ENCODE measurements at places on chromosomes 4 and X. TPM values are rescaled to one million over a fixed set of nuclear protein-coding genes. Genes with fewer than 3 reads are reported as not detected.

The ITIH6 gene
- 2.3 TPM for total RNA-seq

The SSX2B gene
- not detected for total RNA-seq

DNA sequence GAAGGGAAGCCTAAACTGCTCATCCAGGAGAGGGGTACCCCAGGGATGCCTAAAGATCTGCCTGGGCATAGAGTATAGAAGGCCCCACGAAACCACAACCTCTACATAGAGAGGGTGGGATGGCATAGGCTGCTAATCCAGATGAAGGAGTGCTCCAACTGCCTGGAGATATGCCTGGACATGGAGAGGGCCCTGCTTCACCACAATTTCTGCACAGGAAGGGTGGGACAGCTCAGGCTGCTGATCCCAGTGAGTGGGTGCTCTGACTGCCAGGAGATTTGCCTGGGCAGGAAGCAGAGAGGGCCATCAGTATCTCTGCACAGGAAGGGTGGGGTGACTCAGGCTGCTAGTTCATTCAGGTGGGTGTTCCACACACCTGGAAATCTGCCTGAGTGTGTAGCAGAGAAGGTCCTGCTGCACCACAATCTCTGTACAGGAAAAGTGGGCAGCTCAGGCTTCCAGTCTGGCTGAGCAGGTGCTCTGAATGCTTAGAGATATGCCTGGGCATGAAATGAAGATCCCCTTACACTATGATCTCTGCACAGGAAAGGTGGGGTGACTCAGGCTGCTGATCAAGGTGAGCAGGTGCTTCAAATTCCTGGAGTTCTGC is 61.1 kb downstream of the ZNF518B start:
- no peaks in the 10 kb centered on the region for H3K27me3 ChIP-seq
- no peak overlapping the region for H3K4me3 ChIP-seq
- no peak for DNase-seq
- no peaks in the 10 kb centered on the region for H3K4me1 ChIP-seq

DNA sequence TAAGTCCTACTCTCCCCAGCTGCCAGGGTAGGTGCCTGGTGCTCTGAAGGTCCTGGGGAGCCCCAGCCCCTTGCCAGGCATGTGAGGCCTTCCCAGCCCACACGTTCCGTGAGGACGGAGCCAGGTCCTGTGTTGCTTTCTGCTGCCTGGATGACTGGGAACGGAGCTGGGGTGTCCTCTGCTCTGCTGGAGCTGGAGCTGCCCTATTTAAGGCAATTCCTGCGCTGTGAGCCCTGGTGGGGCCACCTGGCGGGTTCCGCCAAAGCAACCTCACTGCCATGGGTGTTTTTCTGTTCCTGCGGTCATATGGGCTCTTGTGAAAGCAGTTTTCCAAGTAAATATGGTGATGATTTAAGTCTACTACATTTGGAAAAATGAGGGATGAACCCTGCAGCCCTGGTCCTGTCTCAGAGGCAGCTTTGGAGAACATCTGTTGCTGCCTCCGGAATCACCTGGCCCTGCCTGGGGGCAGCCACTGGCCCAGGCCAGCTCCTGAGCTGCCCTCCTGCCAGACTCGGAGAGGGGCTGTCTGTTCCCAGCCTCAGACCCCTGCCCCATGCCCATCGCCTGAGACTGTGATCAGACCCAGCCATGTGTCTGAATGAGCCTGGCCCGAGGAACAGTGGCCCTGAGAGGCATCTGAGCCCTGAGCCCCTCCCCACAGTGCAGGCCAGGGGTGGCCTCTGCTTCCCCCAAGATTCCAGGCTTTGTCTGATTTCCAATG is 33.2 kb downstream of the FGFRL1 start:
- no peak for DNase-seq
- peaks cover 8% of the 10 kb centered on the region for H3K4me1 ChIP-seq
- H3K36me3 ChIP-seq: no peaks in the 10 kb centered on the region
- peak overlapping the region; percentile 70 for H3K27ac ChIP-seq

GRCh38 chrX:155048977-155049619 is 21.8 kb downstream of the CMC4 start:
- no peak for DNase-seq
- no peaks in the 10 kb centered on the region for H3K4me1 ChIP-seq
- H3K36me3 ChIP-seq: no peaks in the 10 kb centered on the region
- no peaks in the 10 kb centered on the region for H3K27me3 ChIP-seq
- H3K27ac ChIP-seq: no peak overlapping the region

- no peaks in the 10 kb centered on the region for H3K4me1 ChIP-seq
- H3K4me3 ChIP-seq: no peak overlapping the region
- H3K36me3 ChIP-seq: no peaks in the 10 kb centered on the region
- H3K27me3 ChIP-seq: no peaks in the 10 kb centered on the region
- no peak for DNase-seq
Measured at GRCh38 chr4:66893807-66894206, 651.5 kb downstream of the CENPC start.

DNA sequence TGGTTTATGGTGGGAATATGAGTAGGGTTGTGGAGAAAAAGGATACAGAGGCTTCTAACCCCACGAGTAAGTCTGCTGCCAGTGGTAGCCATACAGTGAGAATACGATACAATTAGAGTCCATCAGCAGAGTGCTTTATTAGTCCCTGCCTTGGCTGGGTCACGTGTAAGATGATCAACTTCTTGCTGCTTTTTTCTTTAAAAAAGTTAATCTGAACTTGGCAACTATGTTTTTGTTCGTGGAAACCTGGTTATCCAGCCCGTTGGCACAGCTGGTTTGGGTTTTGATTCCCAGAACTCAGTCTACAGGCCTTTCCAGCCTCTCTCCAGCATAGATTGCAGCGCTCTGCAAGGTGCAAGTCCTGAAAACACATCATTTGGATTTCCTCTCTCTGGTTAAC is 53.1 kb upstream of the LSM6 start:
- no peak for DNase-seq
- H3K4me3 ChIP-seq: no peak overlapping the region
- no peaks in the 10 kb centered on the region for H3K36me3 ChIP-seq
- H3K4me1 ChIP-seq: no peaks in the 10 kb centered on the region

DNA sequence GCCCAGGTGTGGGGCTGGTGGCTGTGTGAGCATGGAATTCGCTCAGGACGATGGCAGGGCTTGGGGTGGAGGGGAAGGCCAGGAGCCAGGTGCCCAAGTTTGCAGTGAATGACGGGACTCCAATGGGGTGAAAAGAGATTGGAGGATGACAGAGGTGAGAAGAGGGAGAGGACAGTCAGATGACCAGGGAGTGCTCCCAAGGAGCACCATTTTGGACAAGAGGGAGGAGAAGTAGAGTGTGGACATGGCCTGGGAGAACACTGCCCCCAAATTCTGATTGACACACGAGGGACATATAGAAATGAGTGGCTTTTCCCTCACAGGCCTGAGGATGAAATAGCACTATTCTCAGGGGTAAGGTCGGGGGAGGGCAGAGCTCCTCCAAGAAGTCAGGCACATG is 6.7 kb downstream of the MRFAP1 start:
- H3K4me3 ChIP-seq: no peak overlapping the region
- no peaks in the 10 kb centered on the region for H3K27me3 ChIP-seq
- no peak overlapping the region for H3K27ac ChIP-seq
- peaks cover under 1% of the 10 kb centered on the region for H3K4me1 ChIP-seq

DNA sequence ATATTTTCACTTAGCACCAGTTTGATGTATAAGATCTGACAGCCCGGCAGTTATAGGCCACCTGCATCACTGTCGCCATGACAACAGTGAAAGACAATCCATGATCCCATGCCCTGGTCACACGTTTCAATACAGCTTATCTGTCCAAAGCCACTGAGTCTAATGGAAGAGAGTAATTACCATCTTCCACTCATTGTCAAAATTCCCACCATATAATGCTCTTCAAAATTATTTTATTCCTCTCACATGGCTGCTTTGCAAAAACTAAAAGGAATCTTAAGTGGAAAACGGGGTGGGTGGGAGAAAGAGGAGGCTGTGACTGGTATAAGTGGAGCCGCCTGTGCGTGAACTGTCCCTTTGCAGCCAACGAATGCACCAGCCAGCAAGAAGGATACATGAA is 44.2 kb downstream of the MAML3 start:
- H3K4me3 ChIP-seq: no peak overlapping the region
- no peak overlapping the region for H3K27ac ChIP-seq
- H3K27me3 ChIP-seq: no peaks in the 10 kb centered on the region
- H3K36me3 ChIP-seq: no peaks in the 10 kb centered on the region
- no peaks in the 10 kb centered on the region for H3K4me1 ChIP-seq
- no peak for DNase-seq

DNA sequence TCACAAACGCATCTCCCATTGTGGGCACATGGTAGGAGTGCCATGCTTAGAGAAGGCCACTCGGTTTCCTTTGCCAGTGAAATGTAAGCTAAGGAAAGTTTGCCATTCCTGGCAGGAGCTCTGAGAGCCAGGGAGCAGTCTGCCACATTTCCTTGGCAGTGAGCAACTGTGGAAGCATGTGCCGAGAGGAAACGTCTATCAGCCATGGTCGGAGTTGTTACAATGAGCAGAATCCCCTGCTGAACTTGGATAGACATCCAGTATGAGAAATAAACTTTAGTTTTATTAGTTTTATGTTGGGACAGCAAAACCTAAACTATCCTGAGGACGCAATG is 51.1 kb downstream of the ENOPH1 start:
- no peaks in the 10 kb centered on the region for H3K4me1 ChIP-seq
- no peaks in the 10 kb centered on the region for H3K27me3 ChIP-seq
- DNase-seq: no peak
- no peaks in the 10 kb centered on the region for H3K36me3 ChIP-seq
- H3K4me3 ChIP-seq: no peak overlapping the region

GRCh38 chr4:25890571-25891485 is 23.2 kb upstream of the SMIM20 start:
- H3K4me3 ChIP-seq: no peak overlapping the region
- no peaks in the 10 kb centered on the region for H3K4me1 ChIP-seq
- H3K36me3 ChIP-seq: no peaks in the 10 kb centered on the region
- no peak overlapping the region for H3K27ac ChIP-seq
- DNase-seq: no peak

- H3K27me3 ChIP-seq: no peaks in the 10 kb centered on the region
- no peaks in the 10 kb centered on the region for H3K36me3 ChIP-seq
- DNase-seq: no peak
- H3K4me1 ChIP-seq: no peaks in the 10 kb centered on the region
- H3K4me3 ChIP-seq: no peak overlapping the region
Measured at GRCh38 chr4:55358668-55359067, 12.6 kb downstream of the SRD5A3 start.

DNA sequence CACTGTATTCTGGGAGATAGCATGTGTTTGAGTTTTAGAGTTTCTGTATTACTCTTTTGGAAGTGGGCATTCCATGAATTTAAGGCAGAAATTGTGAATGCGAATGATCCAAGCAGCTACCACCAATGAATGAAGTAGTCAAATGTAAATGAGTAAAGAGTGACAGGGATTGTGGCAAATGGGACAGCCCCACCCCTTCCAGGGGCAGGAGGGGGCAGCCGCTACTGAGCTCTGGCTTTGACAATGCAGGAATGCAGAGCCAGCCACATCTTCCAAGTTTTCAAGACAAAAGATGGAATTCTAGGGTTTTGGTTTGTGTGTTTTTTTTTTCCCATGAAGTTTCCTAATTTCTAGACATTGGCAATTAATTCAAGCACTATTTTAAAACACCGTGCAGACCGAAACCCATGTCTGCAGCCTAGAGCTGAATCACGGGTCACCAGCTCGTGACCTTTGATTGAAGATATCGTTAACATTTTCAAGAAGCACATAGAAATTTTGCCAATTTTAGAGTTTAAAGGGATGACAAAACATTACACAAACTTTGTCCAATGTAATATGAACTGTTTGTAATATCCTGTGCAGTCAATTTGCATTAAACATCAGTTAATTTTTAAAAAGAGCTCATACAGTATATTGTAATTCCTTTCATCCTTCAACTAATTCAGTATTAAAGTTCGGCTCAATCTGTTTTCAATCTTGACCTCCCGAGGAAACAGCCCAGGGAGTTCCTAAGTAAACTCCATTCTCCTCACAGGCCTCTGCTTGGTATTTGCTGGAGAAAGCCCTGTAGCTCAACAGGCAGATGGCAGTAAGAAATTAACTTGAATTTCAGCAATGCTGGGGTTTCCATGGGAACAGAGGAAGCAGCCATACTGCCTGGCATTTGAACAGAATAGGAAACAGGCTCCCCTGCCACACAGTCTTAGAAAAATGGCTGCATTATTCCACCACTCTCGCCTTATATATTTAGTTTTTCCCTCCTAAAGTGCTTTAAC is 83.4 kb downstream of the UCHL1 start:
- no peaks in the 10 kb centered on the region for H3K4me1 ChIP-seq
- no peaks in the 10 kb centered on the region for H3K27me3 ChIP-seq
- H3K4me3 ChIP-seq: no peak overlapping the region
- H3K27ac ChIP-seq: no peak overlapping the region
- no peaks in the 10 kb centered on the region for H3K36me3 ChIP-seq
- DNase-seq: no peak

- peaks cover 11% of the 10 kb centered on the region for H3K27me3 ChIP-seq
- H3K4me3 ChIP-seq: no peak overlapping the region
- no peaks in the 10 kb centered on the region for H3K4me1 ChIP-seq
- H3K27ac ChIP-seq: no peak overlapping the region
- DNase-seq: no peak
Measured at GRCh38 chrX:9671998-9672397, 93.6 kb downstream of the GPR143 start.

- no peak overlapping the region for H3K4me3 ChIP-seq
- no peaks in the 10 kb centered on the region for H3K4me1 ChIP-seq
- H3K27ac ChIP-seq: peak overlapping the region; percentile 34
- H3K27me3 ChIP-seq: peaks cover 52% of the 10 kb centered on the region
Measured at GRCh38 chrX:39613997-39614679, 483.6 kb downstream of the BCOR start.

- H3K4me1 ChIP-seq: no peaks in the 10 kb centered on the region
- DNase-seq: no peak
- no peaks in the 10 kb centered on the region for H3K27me3 ChIP-seq
- H3K36me3 ChIP-seq: no peaks in the 10 kb centered on the region
- H3K27ac ChIP-seq: no peak overlapping the region
- no peak overlapping the region for H3K4me3 ChIP-seq
Measured at GRCh38 chr4:7512946-7513345, 78.2 kb upstream of the PSAPL1 start.

GRCh38 chr4:138804711-138805110 is 210.9 kb upstream of the NOCT start:
- H3K4me1 ChIP-seq: no peaks in the 10 kb centered on the region
- H3K27ac ChIP-seq: no peak overlapping the region
- H3K27me3 ChIP-seq: no peaks in the 10 kb centered on the region
- H3K36me3 ChIP-seq: no peaks in the 10 kb centered on the region
- no peak for DNase-seq
- H3K4me3 ChIP-seq: no peak overlapping the region

DNA sequence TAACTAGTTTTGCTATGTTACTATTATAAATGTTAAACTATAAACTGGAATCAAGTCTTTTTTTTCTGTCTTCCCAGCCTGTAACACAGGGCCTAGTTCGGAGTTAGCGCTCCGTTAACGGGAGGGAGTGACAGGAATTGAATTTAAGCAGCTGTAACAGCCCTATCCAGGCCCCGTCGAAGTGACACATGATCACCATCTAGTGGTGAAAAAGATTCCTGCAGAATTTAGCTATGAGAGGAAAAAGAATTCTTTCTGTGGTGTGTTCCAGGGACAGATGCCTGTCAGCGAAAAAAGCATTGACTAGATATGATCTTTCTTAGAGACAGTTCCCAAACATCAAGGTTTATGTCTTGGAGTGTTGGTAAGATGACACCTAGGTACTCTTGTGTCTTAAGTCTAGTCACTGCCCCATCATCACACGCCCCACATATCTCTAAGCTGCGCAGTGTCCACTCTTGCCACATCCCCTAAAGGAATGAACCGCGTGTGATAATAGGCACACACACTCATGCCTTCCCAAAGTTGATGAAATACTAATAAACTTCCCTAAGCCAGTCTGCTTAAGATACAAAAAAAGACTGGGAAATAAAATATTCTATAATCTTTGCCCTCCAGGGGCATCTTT is 2.1 kb downstream of the GAB3 start:
- H3K4me3 ChIP-seq: no peak overlapping the region
- H3K36me3 ChIP-seq: no peaks in the 10 kb centered on the region
- no peak overlapping the region for H3K27ac ChIP-seq
- DNase-seq: no peak
- H3K27me3 ChIP-seq: no peaks in the 10 kb centered on the region
- no peaks in the 10 kb centered on the region for H3K4me1 ChIP-seq
